ENCODE measurements at places on chromosomes 1 and 21.
A peak's percentile ranks its signal among the peaks of the same experiment; 100 is the strongest.

GRCh38 chr21:29953072-29953471, 13.3 kb upstream of the GRIK1 start:
- DNase-seq, result no peak

GRCh38 chr1:248822148-248823032, 3.3 kb downstream of the SH3BP5L start:
- no peak for DNase-seq

DNA sequence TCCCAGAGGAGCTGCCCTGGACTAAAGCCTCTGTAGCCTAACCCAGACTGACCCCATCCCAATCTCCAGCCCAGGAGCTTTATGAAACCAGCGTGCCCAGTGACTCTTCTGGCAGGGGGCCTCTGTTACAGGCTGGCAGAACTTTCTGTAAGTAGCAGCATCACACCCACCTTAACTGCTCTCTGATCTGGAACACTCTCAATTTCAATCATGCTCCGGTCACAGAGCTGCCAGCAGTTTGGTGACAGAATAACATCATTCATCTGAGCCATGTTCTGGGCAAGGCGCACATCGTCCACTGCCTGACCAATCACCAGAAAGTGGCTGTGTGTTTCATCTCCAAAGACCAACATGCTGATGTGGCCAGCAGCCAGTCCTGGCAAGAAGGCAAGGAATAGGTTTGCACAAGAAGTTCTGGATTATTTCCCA, 14.7 kb downstream of the ADCY10 start:
- DNase-seq, result no peak

DNA sequence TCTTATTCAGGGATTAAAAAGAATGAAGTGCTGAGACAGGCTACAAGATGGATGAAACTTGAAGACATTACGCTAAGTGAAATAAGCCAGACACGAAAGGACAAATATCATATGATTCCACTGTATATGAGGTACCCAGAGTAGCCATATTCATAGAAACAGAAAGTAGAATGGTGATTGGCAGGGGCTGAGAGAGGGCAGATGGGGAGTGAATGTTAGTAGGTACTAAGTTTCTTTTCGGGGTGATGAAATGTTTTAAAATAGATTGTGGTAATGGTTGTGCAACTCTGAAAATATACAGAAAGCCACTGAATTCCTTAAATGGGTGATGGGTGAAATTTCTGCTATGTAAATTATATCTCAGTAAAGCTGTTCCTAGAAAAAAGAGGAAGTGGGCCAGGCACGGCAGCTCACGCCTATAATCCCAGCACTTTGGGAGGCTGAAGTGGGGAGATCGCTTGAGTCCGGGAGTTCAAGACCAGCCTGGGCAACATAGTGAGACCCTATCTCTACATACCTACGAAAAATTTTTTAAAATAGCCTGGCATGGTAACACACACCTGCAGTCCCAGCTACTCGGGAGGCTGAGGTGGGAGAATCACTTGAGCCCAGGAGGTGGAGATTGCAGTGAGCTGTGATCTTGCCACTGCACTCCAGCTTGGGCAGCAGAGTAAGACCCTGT, 15.9 kb downstream of the SLC27A3 start:
- peak; percentile 93 for DNase-seq

DNA sequence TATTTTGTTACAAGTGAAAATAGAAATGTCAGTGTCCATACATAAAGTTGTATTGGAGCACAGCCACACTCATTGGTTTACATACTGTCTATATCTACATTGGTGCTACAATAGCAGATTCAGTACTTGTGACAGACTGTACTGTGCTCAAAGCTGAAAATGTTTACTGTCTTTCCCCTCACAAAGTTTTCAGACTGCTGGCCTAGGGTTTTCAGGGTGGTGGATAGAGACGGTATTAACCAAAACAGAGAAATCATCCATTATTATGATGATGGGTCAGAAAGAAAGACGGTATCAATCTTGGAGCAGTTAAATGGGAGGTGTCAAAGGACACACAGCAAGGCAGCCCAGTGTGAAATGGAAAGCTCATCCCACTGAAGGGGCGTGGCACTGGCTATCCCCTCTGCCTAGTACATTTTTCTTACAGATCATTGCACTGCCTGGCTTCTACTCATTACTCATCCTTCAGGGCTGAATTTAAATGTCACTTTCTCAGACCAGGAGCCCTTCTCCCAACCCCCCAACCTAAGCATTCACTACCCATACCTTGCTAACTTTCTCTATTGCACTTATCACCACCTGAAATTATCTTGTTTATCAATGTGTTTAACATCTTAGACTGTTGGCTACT, 10.2 kb downstream of the JAK1 start:
- DNase-seq, result no peak

DNA sequence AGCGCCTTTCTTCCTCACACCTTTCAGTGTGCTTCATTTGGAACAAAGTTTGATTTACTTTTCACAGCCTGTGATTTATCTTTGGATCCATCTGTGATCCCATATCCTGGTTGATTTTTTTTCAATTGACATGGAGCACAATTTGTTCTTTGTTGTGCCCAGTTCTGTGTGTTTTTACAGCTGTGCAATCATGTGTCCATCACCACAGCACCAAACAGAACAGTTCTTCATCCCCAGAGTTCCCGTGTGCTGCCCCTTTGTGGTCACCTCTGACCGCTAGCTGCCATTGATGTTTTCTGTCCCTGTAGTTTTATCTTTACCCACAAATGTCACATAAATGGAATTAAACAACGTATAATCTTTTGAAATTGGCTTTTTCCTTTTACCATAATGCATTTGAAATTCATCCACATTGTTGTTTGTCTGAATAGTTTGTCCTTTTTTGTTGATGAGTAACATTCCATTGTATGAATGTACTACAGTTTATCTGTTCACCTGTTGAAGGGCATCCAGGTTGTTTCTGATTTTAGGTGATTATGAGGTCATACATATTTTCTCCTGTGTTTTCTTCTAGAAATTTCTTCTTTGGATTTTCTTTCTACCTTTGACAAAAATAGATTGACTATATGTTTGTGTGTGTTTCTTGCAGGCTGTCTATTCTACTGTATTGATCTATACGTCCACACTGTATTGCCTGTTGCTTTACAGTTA, 17.4 kb downstream of the MIGA1 start:
- no peak for DNase-seq

- no peak for DNase-seq
Measured at GRCh38 chr21:35754583-35754982, 305.7 kb downstream of the SETD4 start.

DNA sequence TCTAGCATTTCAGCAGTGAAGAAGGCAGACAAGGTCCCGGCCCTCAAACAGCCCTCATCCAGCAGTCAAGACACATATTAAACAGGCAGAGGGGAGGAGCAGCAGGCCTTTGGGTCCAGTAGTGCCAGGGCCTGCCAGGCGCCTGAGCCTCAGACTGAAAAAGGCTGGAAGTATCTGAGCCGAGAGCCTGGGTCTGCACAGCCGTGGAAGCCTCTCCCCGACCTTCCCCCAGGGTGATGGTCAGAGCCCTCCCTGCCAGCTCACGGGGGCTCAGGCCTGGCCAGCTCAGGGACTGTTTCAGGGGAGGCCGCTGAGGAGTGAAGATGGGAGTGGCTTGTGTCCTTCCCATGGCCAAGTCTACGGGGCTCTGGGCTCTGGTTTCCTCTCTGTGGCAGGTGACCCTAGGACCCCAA, 565.2 kb downstream of the PTPRU start:
- DNase-seq, result peak; percentile 20

DNA sequence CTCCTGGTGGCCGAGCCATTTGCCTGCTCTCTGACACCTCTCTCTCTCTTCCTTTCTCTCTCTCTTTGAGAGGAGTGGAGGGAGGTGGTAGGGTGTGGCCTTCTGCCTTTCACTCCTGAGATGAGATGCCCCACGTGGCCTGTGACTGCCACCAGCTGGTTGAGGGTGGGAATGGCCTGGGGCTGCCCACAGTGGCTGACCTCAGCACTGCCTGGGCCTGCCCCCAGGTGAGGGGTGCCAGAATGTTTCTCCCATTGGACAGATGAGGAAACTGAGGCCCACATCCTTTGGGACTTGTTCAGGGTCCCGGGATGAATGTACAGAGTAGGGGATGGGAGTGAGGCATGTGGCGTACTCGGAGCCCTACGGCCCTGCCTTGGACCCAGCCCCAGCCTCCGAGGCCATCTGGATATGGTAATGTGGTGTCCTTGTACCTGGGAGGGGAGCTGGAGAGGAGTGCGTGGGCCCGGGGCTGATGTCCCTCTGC, 12.7 kb upstream of the C1orf167 start:
- DNase-seq, result no peak

DNA sequence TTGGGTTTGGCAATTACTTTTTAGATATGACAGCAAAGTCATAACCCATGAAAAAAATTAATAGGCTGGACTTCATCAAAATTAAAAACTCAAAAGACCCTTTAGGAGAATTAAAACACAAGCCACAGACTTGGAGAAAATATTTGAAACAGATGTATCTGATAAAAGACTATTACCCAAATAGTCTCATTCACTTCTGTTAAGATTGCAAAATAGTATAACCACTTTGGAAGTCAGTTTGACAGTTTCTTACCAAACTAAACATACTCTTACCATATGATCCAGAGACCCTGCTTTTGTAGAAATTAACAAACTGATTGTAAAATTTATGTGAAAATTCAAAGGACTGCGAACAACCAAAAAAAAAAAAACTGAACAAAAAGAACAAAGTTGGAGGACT, 32.5 kb upstream of the SLC44A3 start:
- no peak for DNase-seq

- DNase-seq, result no peak
Measured at GRCh38 chr1:76137746-76138145, 63.2 kb downstream of the ST6GALNAC3 start.

DNA sequence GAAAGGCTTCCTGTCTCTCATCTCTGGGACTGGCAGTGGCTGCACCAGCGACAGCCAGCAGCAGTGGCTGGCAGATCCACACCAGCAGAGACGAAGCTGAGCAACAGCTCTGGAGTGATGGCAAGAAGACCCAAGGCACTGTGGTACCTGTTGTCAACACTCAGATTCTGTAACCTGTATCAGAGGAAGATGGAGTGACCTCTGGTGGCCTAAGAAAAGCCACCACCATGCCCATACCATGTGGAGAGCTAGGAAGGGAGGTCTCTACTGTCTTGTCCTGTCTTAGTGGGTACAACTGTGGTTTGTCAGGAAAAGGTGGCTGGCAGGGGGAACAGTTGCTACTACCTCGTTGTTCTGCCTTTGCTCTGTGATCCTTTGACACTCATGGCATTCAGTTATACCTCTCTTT, 22.5 kb upstream of the RHBDL2 start:
- DNase-seq, result no peak

GRCh38 chr1:31439276-31439675, 26.3 kb downstream of the SERINC2 start:
- DNase-seq, result no peak

- no peak for DNase-seq
Measured at GRCh38 chr1:218284377-218284916, 646 bp upstream of the RRP15 start.

DNA sequence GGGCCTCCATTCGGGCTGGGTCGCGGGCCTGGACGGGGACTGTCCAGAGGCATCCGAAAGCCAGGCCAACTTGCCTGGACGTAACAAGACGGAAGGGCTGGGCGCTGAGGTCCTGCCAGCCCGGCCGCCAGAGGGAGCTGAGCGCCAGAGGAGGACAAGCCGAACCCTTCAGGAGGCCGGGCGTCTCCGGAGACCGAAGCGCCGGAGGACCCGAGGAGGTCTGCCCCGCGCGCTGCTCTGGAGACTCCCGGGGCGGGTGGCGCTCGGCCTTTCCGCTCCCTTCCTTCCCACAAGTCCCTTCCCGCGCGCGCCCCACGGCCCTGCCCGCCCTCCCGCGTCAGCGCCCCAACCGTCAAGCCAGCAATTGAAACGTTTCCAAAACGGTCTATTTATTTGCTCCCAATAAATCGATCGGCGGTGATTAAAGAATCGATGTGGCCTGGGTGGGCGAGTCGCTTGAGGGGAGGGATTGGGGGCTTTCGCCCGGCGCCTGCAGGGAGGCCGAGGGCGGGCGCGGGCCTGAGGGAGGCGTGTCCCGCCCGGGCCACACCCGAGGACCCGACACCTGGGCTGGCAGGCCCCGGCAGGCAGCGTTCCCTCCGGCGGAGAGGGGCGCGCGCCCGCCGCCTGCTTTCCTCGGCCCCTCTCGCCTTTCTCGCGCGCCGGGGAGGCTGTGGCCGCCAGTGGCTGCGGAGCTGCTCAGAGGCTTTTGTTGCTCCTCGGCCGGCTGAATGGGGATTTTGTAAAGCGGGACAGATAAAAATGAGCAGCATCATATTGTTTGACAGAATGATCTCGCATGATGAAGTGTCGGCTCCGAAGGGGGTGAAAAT, 5.2 kb upstream of the FOXD3 start:
- no peak for DNase-seq

DNA sequence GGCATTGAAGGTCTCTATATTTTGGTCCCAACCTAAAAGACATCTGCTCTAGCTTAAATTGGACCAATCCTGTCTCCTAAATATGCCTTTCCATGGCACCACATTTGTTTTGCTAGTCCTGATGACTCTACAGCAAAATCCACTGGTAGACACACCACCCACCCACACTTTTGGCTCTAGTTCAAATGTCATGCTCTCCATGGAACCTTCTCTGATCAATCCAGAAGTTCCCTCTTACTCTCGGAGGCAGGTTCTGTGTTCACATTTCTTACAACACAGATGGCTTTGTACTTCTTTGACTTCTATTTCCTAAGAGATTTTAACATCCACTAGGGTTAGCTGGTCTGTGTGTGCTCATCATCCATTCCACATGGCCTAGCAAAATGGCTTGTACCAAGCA, 151.3 kb downstream of the APP start:
- no peak for DNase-seq

DNA sequence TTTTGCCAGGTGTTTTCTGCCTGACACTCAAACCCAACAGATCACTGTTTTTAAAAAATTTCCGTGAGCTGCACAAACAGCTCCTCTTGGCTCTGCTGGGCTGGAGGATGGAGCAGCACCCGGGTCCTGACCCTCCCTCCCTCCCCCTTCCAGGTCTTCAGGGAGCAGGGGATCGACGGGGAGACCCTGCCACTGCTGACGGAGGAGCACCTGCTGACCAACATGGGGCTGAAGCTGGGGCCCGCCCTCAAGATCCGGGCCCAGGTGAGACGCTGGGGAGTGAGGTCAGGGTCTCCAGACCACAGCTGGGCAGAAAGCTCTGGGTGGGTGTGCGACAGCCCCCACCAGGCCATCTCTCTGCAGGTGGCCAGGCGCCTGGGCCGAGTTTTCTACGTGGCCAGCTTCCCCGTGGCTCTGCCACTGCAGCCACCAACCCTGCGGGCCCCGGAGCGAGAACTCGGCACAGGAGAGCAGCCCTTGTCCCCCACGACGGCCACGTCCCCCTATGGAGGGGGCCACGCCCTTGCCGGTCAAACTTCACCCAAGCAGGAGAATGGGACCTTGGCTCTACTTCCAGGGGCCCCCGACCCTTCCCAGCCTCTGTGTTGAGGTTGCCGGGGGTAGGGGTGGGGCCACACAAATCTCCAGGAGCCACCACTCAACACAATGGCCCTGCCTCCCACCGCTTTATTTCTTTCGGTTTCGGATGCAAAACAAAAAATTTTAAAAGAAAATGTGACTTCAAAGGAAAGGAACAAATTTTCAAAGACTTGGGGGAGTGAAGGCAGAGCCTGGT, 15.3 kb downstream of the NOC2L start:
- DNase-seq, result no peak
